Trophoblast cell (in vitro differentiated cells and primary cell): ENCODE measurements at places on chromosomes 6 and 20.

GRCh38 chr20:16844406-16844805, 96.2 kb downstream of the OTOR start:
- DNase-seq: no peak

- DNase-seq: peak; percentile 30
Measured at GRCh38 chr6:123022975-123023374, 26.9 kb downstream of the CLVS2 start.

GRCh38 chr6:153024709-153025017, 22.2 kb upstream of the MTRF1L start:
- no peak for DNase-seq

- DNase-seq: no peak
Measured at GRCh38 chr20:60999250-60999649, 252.8 kb upstream of the CDH4 start.

DNA sequence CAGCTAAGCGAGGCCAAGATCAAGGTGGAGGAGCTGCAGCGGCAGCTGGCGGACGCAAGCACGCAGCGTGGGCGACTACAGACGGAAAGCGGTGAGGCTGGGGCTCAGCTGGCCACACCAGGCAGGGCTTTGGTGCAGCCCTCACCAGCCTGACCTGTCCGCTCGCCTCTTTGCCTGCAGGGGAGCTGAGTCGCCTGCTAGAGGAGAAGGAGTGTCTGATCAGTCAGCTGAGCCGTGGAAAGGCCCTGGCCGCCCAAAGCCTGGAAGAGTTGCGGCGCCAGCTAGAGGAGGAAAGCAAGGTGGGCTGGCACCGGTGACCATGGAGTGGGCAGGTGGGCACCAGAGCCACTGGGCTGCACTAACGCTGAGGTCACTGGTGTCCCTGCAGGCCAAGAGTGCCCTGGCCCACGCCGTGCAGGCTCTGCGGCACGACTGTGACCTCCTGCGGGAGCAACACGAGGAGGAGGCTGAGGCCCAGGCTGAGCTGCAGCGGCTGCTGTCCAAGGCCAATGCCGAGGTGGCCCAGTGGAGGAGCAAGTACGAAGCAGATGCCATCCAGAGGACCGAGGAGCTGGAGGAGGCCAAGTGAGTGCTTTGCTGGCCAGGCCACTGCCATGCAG, 42.8 kb downstream of the MYH7B start:
- no peak for DNase-seq

DNA sequence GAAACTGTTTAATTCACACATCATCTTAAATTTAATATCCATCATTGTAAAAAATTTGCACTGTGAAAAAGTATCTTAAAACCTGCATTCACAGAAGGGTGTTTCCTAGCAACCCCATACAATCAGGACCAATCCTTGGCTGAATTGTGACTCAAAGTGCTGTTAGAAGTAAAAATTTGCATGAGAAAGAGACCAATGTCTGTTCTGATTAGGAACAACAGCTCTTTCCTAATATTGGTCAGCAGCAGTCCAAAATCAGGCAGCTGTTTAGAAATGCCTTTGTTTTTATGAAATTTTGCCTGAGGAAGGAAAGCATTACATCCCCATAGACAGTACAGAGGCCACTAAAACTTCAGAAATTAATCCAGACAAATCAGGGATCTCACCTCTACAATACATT, 987.0 kb downstream of the HACE1 start:
- no peak for DNase-seq

GRCh38 chr6:160070427-160070826, 51.2 kb upstream of the SLC22A1 start:
- DNase-seq: no peak

GRCh38 chr6:4606016-4606415, 170.2 kb upstream of the CDYL start:
- DNase-seq: no peak

DNA sequence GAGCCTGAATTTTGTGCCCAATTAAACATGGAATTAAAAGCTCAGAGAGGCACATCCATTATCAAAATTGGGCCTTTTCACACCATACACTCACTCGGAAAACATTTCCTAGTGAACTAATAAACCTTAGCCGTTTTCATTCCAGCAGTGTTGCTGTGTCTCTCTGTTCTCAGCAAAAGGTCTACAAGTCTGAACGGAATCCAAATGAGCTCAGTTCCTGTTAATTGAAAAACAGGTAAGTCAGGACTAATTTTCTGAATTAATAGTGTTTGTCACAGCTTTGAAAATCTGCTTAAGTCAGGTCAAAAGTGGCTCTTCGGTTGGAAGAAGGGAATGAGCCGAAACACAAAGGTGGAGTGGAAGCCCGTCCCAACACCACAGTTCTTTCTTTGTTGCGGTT, 163.3 kb upstream of the RALGAPA2 start:
- DNase-seq: no peak

- DNase-seq: peak; percentile 49
Measured at GRCh38 chr6:39934131-39934757, at the start of gene MOCS1. Gene MOCS1 (minus strand): TSS chr6:39934462. CDS start chr6:39934417, 45 bp downstream.

GRCh38 chr6:13420269-13420668, 67.1 kb downstream of the GFOD1 start:
- no peak for DNase-seq

DNA sequence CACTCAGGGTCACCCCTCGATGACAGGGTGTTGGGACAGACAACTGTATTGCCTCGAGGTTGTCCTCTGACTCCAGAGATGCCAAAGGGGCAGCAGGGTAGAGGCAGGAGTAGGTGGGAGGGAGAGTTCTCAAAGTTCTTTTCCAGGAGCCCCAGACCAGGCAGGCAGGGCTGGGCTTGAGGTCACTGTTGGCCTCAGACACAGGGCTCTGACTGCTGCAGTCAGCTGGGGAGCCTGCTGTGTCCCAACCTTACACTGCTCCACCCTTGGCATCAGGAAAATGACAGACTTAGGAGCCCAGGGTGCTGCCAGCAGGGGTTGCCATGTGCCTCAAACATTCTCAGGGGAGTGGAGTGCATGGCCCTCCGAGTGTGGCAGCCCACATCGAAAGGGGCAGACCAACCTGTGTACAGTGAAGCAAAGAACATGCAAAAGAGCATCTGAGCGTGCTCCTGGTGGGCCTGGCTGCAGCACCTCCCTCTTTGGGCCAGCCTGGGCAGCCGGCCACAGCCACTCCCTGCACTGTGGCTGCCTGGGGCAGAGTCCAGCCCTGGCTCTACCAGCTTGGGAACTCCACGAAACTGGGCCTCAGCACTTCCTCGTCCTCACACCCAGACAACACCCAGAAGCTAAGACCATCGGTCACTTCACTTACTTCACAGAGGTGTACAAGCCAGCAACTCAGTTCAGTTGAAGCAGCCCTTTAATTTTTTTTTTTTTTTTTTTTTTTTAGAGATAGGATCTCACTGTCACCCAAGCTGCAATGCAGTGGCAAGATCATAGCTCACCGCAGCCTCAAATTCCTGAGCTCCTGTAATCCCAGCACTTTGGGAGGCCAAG, 24.0 kb downstream of the C6orf132 start:
- no peak for DNase-seq

DNA sequence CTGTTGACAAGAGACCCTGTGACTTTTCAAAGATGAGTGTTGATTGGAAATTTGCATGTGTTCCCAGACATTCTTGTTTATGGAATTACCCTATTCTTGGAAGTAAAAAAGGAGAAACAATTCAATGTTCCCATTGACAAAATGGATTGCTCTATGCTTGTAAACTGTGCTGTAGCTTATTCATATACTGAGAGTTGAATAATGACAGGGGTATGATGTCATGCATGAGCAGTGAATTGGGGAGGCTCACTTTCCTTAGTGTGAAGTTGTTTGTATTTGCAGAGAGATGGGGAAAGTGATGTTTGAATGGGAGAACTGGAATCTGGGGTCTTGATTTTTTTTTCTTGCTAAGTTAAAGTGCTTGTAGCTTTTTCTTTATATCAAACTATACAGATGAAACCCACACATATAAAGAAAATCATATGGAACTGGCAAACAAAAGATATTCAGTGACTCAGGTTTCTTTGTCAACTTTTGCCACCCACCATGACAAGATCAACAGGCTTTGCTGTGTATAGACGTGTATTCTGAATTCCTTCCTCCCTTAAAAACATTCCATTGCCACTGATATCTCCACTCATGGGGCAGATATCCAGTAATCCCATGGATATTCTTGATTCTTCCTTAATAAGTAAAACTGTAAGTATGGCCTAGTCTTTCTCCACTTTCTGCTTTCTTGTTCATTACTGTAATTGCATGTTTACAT, 97.8 kb upstream of the JAG1 start:
- no peak for DNase-seq

- DNase-seq: no peak
Measured at GRCh38 chr20:10537850-10538480, 102.9 kb downstream of the SLX4IP start.

DNA sequence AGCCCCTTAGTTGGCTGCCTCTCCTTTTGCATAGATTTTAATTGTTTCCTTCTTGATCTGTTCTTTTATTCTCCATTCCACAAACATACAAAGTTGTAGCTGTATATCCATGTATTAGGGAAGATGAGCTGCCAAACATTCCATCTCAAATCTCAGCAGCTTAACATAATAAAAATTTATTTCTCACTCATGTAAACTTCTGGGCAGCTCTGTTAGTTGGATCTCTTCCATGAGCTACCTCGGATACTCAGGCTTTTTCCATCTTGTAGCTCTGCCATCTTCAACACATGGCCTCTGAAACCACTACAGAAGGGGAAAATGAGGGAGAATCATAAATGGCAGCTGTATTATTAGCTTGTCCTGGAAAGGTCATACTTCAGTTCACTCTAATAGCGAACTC, 149.4 kb upstream of the BMP2 start:
- DNase-seq: no peak

DNA sequence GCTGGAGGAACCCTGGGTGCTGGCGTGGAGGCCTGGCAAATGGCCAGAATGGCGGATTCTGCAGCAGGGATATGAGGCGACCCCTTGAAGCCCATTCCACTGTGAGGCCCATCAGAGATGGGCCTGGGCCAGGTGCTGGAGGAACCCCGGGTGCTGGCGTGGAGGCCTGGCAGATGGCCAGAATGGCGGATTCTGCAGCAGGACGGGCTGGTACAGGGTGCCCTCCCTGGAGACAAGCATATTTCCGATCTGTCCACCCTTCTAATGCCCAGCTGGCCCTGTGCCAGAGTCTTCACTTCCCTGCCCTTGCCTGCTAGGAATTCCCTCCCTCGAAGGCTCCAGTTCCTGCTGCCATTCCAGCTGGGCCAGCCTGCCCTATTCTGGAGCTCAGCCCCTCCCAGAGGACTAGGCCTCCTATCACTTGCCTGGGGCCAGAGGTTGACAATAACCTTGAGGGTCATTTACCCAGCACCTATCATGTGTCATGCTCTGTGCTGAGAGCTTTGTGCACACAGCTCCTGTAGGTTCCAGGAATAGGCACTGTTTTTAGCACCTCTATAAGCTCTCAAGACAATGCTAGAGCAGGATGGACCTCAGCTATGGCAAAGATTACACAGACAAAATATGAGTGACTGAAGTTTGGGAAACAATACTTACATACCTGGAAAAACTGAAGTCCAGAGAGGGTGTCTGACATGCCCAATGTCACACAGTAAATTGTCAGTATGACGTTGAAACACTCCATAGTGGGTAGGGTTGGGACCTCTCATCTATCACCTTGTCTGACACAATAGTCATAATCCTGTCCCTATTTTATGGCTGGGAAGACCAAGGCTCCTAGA, 21.4 kb downstream of the SUN5 start:
- no peak for DNase-seq

- DNase-seq: peak; percentile 78
Measured at GRCh38 chr20:23235173-23236027, 115.2 kb upstream of the NXT1 start.

DNA sequence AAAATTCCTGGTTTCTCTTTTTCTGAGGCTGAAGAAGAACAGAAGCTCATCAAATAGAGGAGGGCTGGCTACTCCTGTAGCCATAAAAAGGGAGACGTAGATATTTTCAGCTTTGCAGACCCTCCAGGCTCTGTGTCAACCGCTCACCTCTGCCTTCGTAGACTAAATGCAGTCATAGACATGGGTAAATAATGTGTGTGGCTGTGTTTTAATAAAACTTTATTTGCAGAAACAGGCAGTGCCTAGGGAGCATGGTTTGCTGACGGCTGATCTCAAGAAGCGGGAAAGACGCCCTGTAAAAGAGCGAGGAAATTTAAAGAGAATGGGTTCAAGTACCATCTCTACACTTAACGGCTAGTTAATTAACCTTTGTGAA, 171.8 kb downstream of the BCAS1 start:
- DNase-seq: no peak

DNA sequence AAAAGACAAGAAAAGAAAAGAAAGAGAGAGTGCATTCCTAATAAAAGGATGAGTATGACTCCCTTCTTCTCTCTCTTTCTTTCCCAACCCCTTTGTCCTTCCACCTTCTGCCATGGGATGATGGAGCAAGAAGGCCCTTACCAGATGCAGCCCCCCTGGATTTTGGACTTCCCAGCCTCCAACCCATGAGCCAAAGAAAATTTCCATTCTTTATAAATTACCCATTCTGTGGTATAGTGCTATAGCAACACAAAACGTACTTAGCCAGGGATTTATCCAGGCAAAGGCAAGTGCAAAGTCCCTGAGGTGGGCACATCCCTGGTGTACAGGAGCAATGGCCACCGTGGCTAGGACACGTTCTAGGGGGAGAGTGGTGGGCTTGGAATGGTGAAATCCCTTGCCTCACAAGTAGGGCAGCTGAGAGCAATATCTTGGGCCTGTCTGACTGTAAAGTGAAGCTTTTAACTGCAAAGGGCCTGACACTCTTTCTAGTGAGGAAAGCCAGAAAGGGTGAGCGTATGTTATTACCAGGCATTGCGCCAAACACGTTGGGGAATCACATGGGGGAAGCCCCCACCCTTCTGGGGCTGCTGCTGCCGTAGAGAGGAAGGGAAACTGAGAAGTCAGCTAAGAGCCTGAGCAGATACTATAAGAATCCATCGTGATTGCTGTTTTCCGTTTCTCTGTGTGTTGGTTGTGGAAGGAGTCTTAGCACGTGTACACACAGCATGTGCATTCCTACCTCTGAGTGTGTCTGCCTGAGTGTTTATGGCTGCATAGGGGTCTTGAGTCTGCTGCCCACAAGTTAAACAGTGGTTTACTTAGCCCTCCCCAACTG, 50.7 kb upstream of the SIRPA start:
- peak; percentile 20 for DNase-seq

GRCh38 chr6:17397764-17398194, 4.4 kb downstream of the CAP2 start:
- peak; percentile 97 for DNase-seq

- DNase-seq: peak; percentile 57
Measured at GRCh38 chr20:46011631-46012482, 3.1 kb downstream of the MMP9 start.

- no peak for DNase-seq
Measured at GRCh38 chr6:36793913-36794712, 45.1 kb downstream of the CPNE5 start.

GRCh38 chr6:166112580-166112979, 55.1 kb downstream of the TBXT start:
- DNase-seq: peak; percentile 86

DNA sequence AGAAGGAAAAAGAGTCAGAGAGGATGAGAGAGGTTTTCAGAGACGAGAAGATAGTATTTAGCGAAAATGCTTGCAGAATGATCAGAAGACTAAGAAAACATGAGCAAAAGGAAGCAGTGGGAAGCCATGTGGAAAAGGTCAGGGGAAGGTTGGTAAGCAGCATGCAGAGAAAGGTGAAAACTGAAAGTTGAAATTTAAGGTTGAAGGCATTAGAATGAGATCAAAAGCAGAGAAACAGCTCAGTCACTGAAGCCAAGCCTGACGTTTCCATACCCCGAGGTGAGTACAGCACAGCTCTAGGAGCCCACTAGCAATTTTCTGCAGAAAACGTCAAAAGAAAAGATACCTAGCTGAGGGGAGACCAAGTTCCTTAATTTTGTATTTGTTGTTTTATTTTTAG, 19.1 kb upstream of the TFB1M start:
- no peak for DNase-seq

GRCh38 chr6:15518057-15518456, 144.8 kb downstream of the DTNBP1 start:
- DNase-seq: peak; percentile 93
